Muscle of leg (tissue), 16 donors: ENCODE measurements at places on chromosomes 2 and 18. TPM values are rescaled to one million over a fixed set of nuclear protein-coding genes. Genes with fewer than 3 reads are reported as not detected.

DNA sequence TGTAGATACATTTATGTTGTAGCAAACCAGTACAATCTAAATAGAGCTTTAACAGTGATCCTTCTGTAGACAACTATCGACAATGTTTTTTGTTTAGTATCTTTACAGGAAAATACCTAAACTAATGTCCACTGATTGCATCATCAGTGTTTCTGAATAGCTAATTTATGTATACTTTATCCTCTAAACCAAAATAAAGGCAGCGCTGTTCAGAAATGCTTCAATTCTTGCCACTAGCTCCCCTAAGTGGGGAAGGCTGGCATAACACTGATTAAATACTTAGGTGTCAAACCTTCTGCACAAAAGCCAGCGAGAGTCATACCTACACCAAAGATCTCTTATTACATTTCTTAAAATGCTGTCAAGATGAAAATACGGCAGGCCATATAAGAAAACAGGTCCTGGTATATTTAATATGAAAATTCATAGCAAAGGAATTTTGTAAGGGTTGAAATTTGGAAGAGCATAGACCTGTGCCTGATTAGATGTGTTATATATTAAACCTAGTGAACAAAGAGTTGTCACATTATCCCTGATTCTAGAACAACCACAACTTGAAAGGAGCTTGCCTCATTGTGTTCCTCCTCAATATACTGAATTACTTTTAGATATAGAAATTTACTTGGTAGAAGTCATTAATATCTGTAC is 1693.4 kb upstream of the SLC39A10 start:
- H3K4me3 ChIP-seq, result no peak overlapping the region
- no peaks in the 10 kb centered on the region for H3K36me3 ChIP-seq
- H3K4me1 ChIP-seq, result no peaks in the 10 kb centered on the region
- DNase-seq, result peak; percentile 19
- no peak overlapping the region for H3K27ac ChIP-seq
- H3K27me3 ChIP-seq, result no peaks in the 10 kb centered on the region

GRCh38 chr2:197073270-197073669 is 146.8 kb upstream of the PGAP1 start:
- H3K4me3 ChIP-seq, result no peak overlapping the region
- H3K27me3 ChIP-seq, result no peaks in the 10 kb centered on the region
- no peak overlapping the region for H3K27ac ChIP-seq
- DNase-seq, result no peak

GRCh38 chr2:35246702-35247101 is 1108.9 kb upstream of the CRIM1 start:
- no peaks in the 10 kb centered on the region for H3K36me3 ChIP-seq
- no peaks in the 10 kb centered on the region for H3K4me1 ChIP-seq
- no peak for DNase-seq
- H3K4me3 ChIP-seq, result no peak overlapping the region
- H3K27ac ChIP-seq, result no peak overlapping the region
- no peaks in the 10 kb centered on the region for H3K27me3 ChIP-seq

DNA sequence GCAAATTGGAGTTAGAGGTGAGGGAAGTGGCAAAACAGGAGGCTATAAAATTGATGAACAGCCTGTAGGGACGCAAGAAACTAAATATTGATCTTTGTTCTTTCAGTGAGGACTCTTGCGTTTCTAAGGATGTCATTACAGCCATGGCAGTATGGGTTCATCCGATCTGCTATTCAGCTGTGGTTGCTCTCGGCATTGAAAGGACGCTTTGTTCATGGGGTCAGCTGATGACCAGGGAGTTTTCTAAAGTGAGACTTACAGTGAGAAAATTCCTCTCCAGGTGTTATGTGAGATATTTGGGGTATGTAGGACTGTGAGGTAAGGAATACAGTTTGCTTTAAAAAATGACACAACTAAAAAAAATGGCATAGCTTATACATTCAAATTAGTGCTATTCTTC is 52.7 kb upstream of the PELI1 start:
- no peak for DNase-seq
- no peaks in the 10 kb centered on the region for H3K27me3 ChIP-seq
- H3K4me3 ChIP-seq, result no peak overlapping the region
- no peaks in the 10 kb centered on the region for H3K36me3 ChIP-seq

The CTDP1 gene
- total RNA-seq, result 7.4 TPM

The SERPINB13 gene
- not detected for total RNA-seq

- no peak overlapping the region for H3K4me3 ChIP-seq
- peaks cover 31% of the 10 kb centered on the region for H3K36me3 ChIP-seq
- no peak overlapping the region for H3K27ac ChIP-seq
- H3K4me1 ChIP-seq, result no peaks in the 10 kb centered on the region
- DNase-seq, result no peak
- H3K27me3 ChIP-seq, result no peaks in the 10 kb centered on the region
These were observed 44.4 kb upstream of the TMEM182 start for GRCh38 chr2:102717308-102718018.

- H3K4me1 ChIP-seq, result no peaks in the 10 kb centered on the region
- peak; percentile 33 for DNase-seq
- no peak overlapping the region for H3K4me3 ChIP-seq
These were observed 157.4 kb downstream of the DTNA start for GRCh38 chr18:34867520-34867919.

The SNORC gene
- total RNA-seq, result 0.80 TPM

The LINC00305 gene
- total RNA-seq, result not detected

The ONECUT2 gene
- total RNA-seq, result 0.35 TPM

- DNase-seq, result peak; percentile 42
- H3K27me3 ChIP-seq, result no peaks in the 10 kb centered on the region
- peaks cover 6% of the 10 kb centered on the region for H3K4me1 ChIP-seq
These were observed 937 bp upstream of the LANCL1 start for GRCh38 chr2:210477496-210477895.

DNA sequence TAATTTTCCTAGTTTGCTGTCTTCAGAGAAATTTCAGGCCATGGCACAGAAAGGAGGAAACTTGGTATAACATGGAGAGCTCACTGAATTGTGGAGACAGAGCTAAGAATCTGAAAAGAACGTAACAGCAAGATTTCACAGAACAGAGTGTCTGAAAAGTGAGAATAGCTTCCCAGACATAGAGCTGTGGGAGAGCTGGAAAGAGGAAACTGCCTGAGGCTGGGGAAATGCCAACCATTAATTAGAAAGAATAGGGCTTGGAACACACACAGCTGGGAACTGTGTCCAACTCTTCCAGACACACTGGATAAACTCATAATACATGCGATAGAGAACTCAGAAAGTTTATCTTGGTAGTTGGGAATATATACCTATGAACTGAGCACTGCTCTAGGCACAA is 51.6 kb upstream of the KYNU start:
- H3K4me1 ChIP-seq, result no peaks in the 10 kb centered on the region
- H3K36me3 ChIP-seq, result no peaks in the 10 kb centered on the region
- H3K27ac ChIP-seq, result no peak overlapping the region

The IL1R1 gene
- 7.5 TPM for total RNA-seq

The NT5C1B gene
- not detected for total RNA-seq

The OTX1 gene
- not detected for total RNA-seq

- H3K4me1 ChIP-seq, result no peaks in the 10 kb centered on the region
- peaks cover 2% of the 10 kb centered on the region for H3K27me3 ChIP-seq
- DNase-seq, result no peak
- no peak overlapping the region for H3K27ac ChIP-seq
These were observed 24.2 kb downstream of the CCT7 start for GRCh38 chr2:73258186-73258912.

GRCh38 chr2:168592181-168592831 is 136.2 kb downstream of the CERS6 start:
- H3K27me3 ChIP-seq, result no peaks in the 10 kb centered on the region
- no peaks in the 10 kb centered on the region for H3K4me1 ChIP-seq
- no peaks in the 10 kb centered on the region for H3K36me3 ChIP-seq
- H3K4me3 ChIP-seq, result no peak overlapping the region

GRCh38 chr2:46878240-46878877 is 37.2 kb downstream of the MCFD2 start:
- no peaks in the 10 kb centered on the region for H3K36me3 ChIP-seq
- peaks cover 44% of the 10 kb centered on the region for H3K4me1 ChIP-seq
- no peak overlapping the region for H3K4me3 ChIP-seq
- DNase-seq, result no peak
- H3K27ac ChIP-seq, result peak overlapping the region; percentile 32
- no peaks in the 10 kb centered on the region for H3K27me3 ChIP-seq

GRCh38 chr2:54903736-54904554 is 146.3 kb downstream of the RTN4 start:
- no peak overlapping the region for H3K27ac ChIP-seq
- H3K27me3 ChIP-seq, result no peaks in the 10 kb centered on the region
- H3K36me3 ChIP-seq, result no peaks in the 10 kb centered on the region
- no peak overlapping the region for H3K4me3 ChIP-seq

DNA sequence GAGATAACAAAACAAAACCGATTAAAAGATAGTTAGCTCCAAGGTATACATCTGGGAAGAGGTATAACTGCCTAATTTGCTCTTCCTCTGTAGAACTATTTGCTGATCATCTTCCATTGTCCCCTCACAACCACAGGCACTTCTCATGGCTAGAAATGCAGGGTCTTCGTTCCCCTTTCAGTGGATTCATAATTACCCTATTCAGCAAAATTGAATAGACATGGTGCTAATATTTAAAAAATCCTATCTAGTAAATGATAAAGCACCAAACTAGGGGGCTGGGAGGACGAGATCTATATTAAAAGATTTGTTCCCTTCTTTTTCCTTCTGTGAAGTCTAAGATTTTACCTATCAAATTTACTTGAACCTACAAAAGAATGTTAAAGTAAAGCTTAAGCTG is 30.8 kb upstream of the ADAM17 start:
- no peak for DNase-seq
- H3K27ac ChIP-seq, result no peak overlapping the region
- no peaks in the 10 kb centered on the region for H3K27me3 ChIP-seq
- H3K4me1 ChIP-seq, result no peaks in the 10 kb centered on the region

The CNDP1 gene
- total RNA-seq, result 0.13 TPM

DNA sequence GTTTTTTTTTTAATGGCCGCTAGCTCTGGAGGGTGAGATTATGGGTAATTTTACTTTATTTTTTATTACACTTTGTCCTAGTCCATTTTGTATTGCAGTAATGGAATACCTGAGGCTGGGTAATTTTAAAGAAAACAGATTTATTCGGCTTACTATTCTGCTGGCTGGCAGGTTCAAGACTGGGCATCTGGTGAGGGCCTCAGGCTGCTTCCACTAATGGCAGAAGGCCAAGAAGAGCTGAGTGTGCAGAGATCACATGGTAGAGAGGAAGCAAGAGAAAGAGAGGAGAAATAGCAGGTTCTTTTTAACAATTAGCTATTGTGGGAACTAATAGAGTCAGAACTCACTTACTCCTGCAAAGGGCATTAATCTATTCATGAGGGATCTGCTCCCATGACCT is 52.4 kb upstream of the ARHGAP28 start:
- H3K4me1 ChIP-seq, result no peaks in the 10 kb centered on the region
- H3K27me3 ChIP-seq, result no peaks in the 10 kb centered on the region
- H3K36me3 ChIP-seq, result no peaks in the 10 kb centered on the region
- DNase-seq, result no peak
- H3K4me3 ChIP-seq, result no peak overlapping the region
- no peak overlapping the region for H3K27ac ChIP-seq

DNA sequence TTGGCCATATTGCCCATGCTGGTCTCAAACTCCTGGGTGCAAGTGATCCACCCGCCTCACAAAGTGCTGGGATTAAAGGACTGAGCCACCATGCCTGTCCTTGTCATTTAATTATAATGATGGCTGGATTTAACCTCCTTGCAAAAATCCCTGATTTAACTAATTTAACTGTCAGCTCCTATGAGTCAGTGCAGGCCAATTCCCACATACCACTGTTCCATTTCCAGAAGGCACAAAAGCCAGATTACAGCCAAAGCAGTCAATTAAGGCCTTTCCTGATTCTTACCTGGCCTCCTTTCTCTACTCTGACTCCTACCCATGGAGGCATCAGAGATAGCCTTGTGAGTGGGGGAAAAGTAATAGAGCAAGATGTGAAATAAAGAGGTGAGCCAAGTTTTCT is 12.3 kb upstream of the SLC35F5 start:
- DNase-seq, result no peak
- H3K4me1 ChIP-seq, result no peaks in the 10 kb centered on the region
- no peaks in the 10 kb centered on the region for H3K27me3 ChIP-seq
- no peaks in the 10 kb centered on the region for H3K36me3 ChIP-seq
- H3K27ac ChIP-seq, result no peak overlapping the region

DNA sequence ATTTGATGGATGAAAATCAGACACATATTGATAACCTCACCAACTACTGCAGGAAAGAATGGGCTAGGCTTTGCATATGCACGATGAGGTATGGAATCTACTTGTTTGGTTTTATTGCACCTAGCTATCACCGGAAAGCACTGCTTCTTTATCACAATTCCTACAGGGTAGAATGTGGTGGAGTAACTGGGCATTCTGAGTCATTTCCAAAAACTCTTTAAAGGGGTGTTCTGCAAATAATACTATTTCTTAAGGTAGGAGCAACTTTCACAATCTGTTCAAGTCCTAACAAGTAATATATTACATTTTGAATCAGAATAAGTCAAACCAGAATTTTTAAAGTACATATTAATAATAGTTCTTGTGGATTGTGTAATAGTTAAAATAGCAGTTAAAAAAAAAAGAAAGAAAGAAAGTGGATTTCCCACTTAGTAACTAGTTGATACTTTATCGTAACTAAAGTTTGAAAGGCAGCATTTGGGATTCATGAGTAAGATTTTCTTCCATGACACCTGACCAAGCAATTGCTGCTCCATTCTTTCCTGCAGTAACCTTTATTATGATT is 40.5 kb downstream of the INO80C start:
- no peak overlapping the region for H3K4me3 ChIP-seq
- no peak for DNase-seq
- no peaks in the 10 kb centered on the region for H3K27me3 ChIP-seq
- H3K4me1 ChIP-seq, result peaks cover 4% of the 10 kb centered on the region
- no peaks in the 10 kb centered on the region for H3K36me3 ChIP-seq
- no peak overlapping the region for H3K27ac ChIP-seq

GRCh38 chr2:6337472-6337820 is 528.3 kb downstream of the CMPK2 start:
- H3K4me1 ChIP-seq, result no peaks in the 10 kb centered on the region
- DNase-seq, result peak; percentile 39
- H3K36me3 ChIP-seq, result no peaks in the 10 kb centered on the region
- no peak overlapping the region for H3K27ac ChIP-seq
